ENCODE measurements at places on chromosomes 13 and 19.
A peak's percentile ranks its signal among the peaks of the same experiment; 100 is the strongest.

DNA sequence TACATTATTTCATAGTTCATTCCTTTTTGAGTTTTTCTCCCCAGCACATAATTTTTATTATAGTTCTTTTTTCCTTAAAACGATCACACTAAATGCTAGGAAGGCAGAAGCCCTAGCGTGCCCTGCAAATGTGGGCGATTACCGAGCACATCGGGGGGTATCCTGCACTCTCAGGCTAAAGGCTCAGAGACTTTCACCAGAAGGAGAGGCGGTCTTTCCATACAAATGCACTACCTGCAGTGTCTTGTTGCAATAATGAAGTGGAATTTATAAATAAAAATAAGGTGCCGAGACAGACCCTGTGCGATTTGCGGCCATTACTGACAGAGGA is 29.3 kb upstream of the SPACA7 start:
- DNase-seq = no peak

GRCh38 chr13:46321494-46322225 is 65.4 kb downstream of the RUBCNL start:
- DNase-seq = no peak

GRCh38 chr13:23934520-23934919 is 37.2 kb upstream of the C1QTNF9B start:
- DNase-seq = no peak

- DNase-seq = no peak
Measured at GRCh38 chr19:46626446-46626845, 1.6 kb upstream of the PTGIR start.

- no peak for DNase-seq
Measured at GRCh38 chr13:50589139-50589538, 254.4 kb downstream of the DLEU7 start.

DNA sequence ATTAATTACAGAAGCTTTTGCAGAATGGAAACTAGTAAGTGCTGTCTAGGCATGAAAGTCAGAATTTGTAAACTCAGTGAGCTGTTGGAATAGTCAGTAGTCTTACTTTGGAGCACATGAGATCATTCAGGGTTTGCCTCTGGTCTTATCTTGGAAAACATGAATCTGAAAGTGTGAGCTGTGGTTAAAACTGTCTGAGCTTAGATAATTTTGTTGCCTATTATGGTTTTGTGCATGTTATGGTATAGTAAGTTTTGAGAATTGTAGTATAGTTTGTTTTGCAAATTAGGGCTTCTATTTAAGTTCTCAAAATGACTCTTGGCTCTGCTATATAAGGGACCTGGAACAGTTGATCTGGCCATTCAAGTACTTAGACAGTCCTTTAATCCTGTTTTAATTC is 53.7 kb upstream of the TRPC4 start:
- no peak for DNase-seq

GRCh38 chr19:38385804-38386257 is 2.0 kb downstream of the GGN start:
- DNase-seq = no peak

GRCh38 chr13:68125087-68125480 is 894.9 kb upstream of the PCDH9 start:
- no peak for DNase-seq

- DNase-seq = no peak
Measured at GRCh38 chr13:92805766-92806165, 420.8 kb upstream of the GPC6 start.

- DNase-seq = no peak
Measured at GRCh38 chr19:2021453-2022140, 6.1 kb upstream of the BTBD2 start.

GRCh38 chr13:112774829-112775565 is 85.2 kb downstream of the ATP11A start:
- DNase-seq = no peak

- no peak for DNase-seq
Measured at GRCh38 chr13:74026753-74027152, 107.5 kb downstream of the KLF12 start.

GRCh38 chr19:19561946-19562664 is 24.0 kb downstream of the CILP2 start:
- DNase-seq = no peak

- DNase-seq = no peak
Measured at GRCh38 chr13:44425815-44426078, 52.1 kb downstream of the SERP2 start.

- DNase-seq = no peak
Measured at GRCh38 chr19:1047696-1048147, 7.8 kb downstream of the ABCA7 start.

DNA sequence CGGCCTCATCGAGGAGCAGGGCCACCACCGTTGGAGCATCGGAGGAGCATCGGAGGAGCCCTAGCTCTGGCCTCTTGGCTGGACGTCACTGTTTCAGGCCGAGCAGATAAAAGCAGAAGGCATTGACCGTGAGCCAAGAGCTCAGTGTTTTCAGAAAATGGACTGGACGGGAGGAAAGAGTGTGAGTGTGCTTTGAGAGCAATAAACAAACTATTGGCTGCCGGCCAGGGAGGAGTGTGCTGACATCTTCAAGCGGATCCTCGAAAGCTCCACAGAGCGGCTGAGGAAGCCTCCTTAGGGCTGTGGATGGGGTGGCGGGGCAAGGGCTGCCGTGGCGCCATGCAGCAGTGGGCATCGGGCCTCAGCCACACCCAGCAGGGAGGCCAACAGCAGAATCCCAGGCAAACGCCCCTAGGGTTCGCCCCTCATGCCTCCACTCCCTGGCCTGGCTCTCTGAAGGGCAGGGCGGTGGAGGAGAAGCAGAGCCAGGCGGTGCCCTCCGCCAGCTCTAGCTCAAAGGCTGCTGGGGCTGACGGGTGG is 41.8 kb downstream of the IRS2 start:
- DNase-seq = peak; percentile 33

GRCh38 chr13:34085204-34085603 is 267.3 kb downstream of the RFC3 start:
- no peak for DNase-seq

GRCh38 chr13:37348916-37349643 is 243.6 kb upstream of the CSNK1A1L start:
- DNase-seq = no peak

DNA sequence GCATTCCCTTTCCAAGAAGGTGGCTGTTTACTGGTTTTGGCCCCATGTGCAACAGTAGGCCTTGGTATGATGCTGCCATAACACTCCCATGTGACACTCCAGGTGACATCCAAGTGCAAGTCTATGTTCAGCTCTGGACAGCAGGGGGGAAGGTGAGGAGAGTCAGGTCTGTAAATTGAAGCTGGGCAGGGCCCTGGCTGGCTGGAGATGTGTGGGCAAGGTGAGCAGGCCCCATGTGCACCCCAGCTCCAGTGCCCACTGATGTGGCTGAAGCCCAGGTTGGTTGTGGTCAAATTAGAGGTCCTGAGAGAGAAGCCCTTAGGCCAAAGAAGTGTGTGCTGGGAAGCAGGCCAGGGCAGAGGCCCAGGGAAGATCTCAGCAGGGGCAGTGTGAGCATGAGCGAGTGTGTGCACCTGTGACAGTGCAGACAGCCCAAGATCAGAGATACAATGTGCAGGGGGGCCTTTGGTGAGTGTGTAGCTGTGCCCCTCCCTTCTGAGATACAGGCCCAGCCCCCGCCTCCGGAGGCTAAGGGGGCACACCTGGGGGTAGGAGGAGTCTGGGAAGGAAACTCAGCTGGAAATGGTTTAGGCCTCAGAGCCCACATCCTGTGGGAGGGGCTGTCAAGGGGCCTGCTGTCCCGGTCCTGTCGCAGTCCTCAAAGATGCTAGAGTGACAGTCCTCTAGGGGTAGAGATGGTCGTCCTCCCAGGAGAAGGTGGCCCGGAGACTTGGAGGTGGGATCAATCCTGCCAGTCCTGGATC is 18.6 kb downstream of the DEDD2 start:
- DNase-seq = no peak

- DNase-seq = peak; percentile 28
Measured at GRCh38 chr13:45825387-45825650, 26.2 kb downstream of the SIAH3 start.

- no peak for DNase-seq
Measured at GRCh38 chr19:13138171-13138915, 11.8 kb downstream of the STX10 start.

GRCh38 chr19:18731562-18732008 is 48.1 kb downstream of the CRTC1 start:
- DNase-seq = no peak

DNA sequence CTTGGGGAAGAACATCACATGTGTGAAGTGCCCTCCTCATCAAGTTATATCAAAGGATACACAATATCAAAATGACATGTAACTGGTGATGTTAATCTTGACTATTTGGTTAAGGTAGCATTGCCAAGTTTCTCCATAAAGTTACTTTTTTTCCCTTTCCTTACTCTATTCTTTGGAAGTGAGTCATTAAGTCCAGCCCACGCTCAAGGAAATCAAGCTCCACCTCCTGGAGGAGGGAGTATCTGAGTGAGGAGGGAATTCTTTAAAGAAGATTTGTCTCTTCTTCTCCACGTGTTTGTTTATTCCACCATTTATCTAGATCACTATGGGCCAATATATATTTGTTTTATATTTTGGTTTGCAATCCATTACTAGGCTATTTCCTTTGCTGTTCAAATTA is 33.6 kb upstream of the FNDC3A start:
- no peak for DNase-seq

DNA sequence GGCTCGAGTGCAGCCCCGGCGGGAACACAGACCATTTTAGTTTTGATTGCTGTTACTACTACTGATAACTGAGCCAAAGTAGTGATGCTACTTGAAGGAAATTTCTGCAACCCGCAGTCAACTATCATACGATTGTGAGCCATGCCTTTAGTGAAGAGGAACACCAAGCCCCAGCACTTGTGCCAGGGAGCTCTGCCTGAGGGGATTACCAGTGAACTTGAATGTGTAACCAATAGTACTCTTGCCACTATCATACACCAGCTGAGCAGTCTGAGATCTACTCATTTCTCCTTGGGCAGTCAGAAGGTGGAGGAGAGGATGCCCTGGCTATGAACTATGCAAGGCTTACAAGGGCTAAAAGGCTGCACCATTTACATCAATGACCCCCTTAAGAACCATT is 49.0 kb upstream of the N4BP2L1 start:
- DNase-seq = no peak

GRCh38 chr13:58879114-58879513 is 1247.6 kb downstream of the PCDH17 start:
- no peak for DNase-seq

DNA sequence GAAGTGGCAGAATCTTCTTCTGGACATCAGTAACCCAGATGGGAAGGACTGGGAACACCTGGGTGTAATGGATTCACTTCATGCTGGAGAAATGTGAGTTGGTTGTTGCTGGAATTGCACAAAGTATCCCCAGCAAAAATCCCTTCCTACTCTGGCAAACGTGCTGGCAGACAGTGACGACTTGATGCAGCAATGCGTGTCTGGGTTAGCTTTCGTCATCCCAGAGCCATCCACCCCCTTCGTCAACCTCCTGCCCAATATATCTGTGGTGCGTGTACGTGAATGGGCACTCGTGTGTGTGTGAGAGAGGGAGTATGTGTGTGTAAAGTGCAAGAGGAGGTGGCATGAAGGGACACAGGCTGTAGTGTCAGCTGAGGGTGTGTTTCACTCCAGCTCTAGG is 70.9 kb downstream of the TM9SF2 start:
- DNase-seq = no peak

- no peak for DNase-seq
Measured at GRCh38 chr13:41809962-41810361, 150.9 kb downstream of the VWA8 start.

GRCh38 chr19:9054765-9055164 is 32.1 kb upstream of the OR1M1 start:
- no peak for DNase-seq

GRCh38 chr19:14809272-14810057 is 25.5 kb downstream of the OR7A5 start:
- DNase-seq = no peak

DNA sequence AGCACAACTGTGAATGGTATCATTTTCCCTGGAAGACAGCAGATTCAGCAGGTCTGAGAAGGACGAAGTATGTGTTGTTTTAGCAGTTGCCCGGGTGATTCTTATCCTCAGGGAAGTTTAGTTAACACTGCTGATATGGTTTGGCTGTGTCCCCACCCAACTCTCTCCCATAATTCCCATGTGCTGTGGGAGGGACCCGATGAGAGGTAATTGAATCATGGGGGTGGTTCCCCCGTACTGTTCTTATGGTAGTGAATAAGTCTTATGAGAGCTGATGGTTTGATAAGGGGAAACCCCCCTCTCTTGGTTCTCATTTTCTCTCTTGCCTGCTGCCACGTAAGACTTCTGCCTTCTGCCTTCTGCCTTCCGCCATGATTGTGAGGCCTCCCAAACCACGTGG is 81.0 kb upstream of the UBAC2 start:
- no peak for DNase-seq

- no peak for DNase-seq
Measured at GRCh38 chr13:64962404-64962803, 2267.7 kb downstream of the PCDH9 start.

- DNase-seq = no peak
Measured at GRCh38 chr19:13600091-13600490, 93.8 kb upstream of the CACNA1A start.

DNA sequence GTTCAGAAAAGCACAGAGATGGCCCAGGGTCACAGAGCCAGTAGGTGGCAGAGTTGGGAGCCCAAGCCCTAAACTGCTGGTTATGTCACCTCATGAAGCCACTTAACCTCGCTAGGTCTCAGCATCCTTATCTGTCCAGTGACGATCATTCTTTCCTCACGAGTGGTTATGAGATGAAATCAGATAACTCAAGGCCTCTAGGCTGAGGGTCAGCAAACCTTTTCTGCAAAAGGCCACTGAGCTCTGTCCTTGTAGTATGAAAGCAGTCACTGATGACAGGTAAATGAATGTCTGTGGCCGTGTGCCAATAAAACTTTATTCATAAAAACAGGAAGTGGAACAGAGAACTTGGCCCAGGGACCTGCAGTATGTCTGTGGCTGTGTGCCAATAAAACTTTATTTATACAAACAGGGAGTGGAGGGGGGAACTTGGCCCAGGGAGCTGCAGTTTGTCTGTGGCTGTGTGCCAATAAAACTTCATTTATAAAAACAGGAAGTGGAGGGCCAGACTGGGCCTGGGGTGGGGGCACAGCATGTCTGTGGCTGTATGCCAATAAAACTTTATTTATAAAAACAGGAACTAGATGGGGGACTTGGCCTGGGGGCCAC is 71.2 kb downstream of the GNG7 start:
- no peak for DNase-seq

GRCh38 chr13:19605161-19605955 is 28.1 kb upstream of the MPHOSPH8 start:
- no peak for DNase-seq

- DNase-seq = no peak
Measured at GRCh38 chr13:51738226-51738905, 65.6 kb downstream of the DHRS12 start.

Data from coronary artery (tissue), 2 donors.